ENCODE measurements at places on chromosomes 7 and 10. TPM values are rescaled to one million over a fixed set of nuclear protein-coding genes. Genes with fewer than 3 reads are reported as not detected.

Gene COL13A1
- 35.9 TPM for total RNA-seq

Gene TMEM184A
- 0.11 TPM for total RNA-seq

Gene TAS2R5
- total RNA-seq, result 1.00 TPM

Gene NCF1
- total RNA-seq, result not detected

Gene TMEM236
- total RNA-seq, result 0.11 TPM

Gene PLXNA4
- 1.2 TPM for total RNA-seq

Gene GRM3
- not detected for total RNA-seq

Gene OR13A1
- not detected for total RNA-seq

Gene ACBD7
- 4.5 TPM for total RNA-seq

Gene TRA2A
- total RNA-seq, result 31.6 TPM

Gene A1CF
- total RNA-seq, result not detected

Gene RRP12
- 29.7 TPM for total RNA-seq

Gene CNPY1
- not detected for total RNA-seq

Gene MTERF1
- 9.1 TPM for total RNA-seq
